ENCODE measurements at places on chromosomes 7 and 10.

GRCh38 chr7:151188252-151188542 is 1.1 kb upstream of the ASB10 start:
- DNase-seq: no peak

DNA sequence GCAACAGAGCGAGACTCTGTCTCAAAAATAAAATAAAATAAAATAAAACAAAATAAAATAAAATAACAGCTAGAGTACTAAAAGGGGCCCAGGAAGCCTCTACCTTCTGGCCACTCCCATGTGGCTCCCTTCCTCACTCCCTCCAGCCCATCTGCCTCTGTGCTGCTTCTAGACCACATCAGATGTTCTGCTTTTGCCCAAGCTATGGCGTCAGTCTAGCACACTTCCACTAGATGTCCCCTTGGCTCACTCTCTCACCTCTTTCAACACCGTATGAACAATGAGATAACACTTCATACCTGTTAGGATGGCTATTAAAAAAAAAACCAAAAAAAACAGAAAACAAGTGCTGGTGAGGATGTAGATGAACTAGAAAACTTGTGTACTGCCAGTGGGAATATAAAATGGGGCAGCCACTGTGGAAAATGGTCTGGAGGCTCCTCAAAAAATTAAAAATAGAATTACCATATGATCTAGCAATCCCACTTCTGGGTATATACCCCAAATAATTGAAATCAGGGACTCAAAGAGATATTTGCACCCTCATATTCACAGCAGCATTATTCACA is 132.3 kb downstream of the ARHGAP22 start:
- no peak for DNase-seq

GRCh38 chr7:105765846-105766245 is 110.6 kb downstream of the ATXN7L1 start:
- DNase-seq: no peak

GRCh38 chr7:100556541-100556940 is 17.2 kb downstream of the SAP25 start:
- no peak for DNase-seq

DNA sequence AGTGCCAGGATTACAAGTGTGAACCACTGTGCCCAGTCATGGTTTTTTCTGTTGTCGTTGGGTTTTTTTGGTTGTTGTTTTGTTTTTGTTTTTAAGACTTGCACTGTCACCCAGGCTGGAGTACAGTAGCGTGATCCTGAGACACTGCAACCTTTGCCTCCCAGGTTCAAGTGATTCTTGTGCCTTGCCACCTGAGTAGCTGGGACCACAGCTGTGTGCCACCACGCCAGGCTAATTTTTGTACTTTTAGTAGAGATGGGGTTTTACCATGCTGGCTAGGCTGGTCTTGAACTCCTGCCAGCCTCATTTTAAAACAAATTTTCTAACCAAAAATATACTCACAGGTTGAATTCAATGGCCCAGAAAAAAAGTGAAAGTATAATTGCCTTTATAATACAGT is 174.1 kb downstream of the AHR start:
- no peak for DNase-seq
